ENCODE measurements at places on chromosomes 2 and 18.

- no peak for DNase-seq
These were observed 72.7 kb downstream of the CLIP4 start for GRCh38 chr2:29187926-29188325.

DNA sequence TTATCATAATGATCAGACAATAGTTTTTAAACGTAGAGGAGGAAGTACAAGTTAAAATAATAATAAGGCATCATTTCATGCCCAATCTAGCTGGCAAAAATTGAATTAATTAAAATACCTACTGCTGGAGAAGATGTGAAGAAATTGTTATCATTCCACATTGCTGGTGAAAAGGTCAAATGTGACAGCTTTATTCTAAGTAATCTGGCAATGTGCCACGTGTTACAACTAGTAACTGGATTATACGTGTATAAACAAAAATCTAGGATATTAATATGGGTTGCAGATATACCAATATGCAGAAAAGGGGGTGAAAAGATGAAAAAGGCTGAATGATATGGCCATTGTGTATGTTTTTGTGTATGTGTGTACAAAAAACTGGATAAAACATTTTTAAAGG, 32.4 kb downstream of the SMAD2 start:
- DNase-seq: no peak

DNA sequence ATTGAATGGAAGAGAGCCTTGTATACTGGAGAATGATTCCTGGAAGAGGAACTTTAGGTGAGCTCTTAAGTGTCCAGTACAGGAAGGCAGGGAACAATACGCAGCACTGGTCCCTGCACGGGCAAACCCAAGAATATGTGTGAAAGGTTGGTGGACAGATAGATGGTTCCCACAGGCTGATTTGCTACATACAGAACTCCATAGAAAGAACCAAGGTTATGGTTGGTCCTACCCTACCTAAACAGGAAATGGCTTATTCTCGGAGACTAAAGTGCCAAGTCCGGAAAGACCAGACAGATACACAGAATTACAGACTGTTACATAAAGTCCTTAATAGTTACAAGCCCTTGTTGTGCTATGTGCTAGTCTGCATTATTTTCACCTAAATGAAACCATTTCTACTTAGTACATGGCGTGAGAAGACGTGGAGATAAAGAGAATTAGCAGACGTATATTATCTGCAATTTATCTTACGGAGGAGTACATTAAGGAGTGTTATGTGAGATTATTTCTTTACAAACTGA, 1.2 kb downstream of the REV1 start:
- no peak for DNase-seq

DNA sequence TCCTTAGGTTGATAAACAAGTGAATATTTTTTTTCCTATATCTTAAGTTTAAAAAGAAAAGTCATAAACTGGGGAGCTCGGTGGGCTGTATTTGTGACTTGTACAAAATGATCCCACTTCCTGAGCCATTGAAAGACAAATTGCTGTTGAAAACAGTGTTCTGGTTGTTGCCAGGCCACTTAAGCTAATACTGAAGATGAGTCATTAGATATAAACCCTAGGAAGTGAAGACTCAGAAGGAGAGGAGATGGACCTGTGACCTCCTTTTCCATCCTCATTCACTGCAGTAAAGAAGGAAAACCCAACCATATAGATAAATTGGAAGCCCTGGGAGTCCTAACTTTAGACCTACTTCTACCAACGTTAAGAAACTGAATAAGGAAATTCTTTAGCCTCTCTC, 46.2 kb upstream of the SERPINE2 start:
- no peak for DNase-seq

DNA sequence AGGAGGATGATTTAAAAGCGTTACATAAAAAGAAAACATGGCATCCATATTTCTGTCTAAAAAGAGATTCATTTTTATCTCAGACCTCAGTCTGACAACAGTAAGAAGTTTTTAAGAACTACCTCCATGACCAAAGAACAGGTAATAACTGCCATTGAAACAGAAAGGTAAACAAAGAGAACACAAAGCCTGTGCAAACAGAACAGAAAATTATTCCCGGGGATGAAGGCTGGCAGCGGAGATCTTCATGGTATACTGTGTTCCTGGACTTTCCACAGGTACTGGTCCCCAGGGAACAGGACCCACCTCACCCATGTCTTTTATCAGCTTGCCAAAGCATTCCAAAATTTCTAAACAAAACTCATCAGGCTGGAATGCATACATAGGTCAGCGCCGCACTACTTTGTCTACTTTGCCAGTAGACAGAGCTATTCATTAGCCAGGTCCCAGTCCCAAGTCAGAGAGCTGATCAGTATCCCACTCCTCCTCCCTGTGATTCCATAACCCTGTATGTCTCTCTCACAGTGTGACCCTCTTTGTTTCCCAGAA, 277.3 kb downstream of the MBD2 start:
- DNase-seq: no peak

GRCh38 chr18:55473058-55473457, 114.9 kb downstream of the TCF4 start:
- DNase-seq: no peak

- no peak for DNase-seq
These were observed 258.5 kb downstream of the TWIST2 start for GRCh38 chr2:239106314-239106908.

- DNase-seq: no peak
These were observed 185.7 kb upstream of the KLHL29 start for GRCh38 chr2:23199115-23199918.

GRCh38 chr2:39696838-39697237, 31.1 kb downstream of the TMEM178A start:
- DNase-seq: no peak

DNA sequence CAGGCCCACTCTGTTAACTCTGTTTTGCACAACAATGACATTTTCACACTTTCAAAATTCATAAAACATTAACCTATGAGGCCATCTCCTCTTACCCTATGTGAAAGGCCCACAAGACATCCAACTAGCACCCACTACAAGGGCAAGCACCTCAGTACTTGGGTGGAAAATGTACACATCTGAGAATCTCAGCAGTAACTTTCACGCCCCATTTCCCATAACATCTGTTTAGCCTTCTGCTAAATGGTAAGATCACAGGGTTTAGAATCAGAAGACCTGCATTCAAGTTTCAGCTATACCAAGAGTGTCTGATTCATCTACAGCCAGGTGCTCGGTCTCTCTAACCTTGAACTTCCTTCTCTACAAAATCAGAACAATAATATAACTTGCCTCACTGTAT, 89.2 kb downstream of the SP100 start:
- DNase-seq: no peak

DNA sequence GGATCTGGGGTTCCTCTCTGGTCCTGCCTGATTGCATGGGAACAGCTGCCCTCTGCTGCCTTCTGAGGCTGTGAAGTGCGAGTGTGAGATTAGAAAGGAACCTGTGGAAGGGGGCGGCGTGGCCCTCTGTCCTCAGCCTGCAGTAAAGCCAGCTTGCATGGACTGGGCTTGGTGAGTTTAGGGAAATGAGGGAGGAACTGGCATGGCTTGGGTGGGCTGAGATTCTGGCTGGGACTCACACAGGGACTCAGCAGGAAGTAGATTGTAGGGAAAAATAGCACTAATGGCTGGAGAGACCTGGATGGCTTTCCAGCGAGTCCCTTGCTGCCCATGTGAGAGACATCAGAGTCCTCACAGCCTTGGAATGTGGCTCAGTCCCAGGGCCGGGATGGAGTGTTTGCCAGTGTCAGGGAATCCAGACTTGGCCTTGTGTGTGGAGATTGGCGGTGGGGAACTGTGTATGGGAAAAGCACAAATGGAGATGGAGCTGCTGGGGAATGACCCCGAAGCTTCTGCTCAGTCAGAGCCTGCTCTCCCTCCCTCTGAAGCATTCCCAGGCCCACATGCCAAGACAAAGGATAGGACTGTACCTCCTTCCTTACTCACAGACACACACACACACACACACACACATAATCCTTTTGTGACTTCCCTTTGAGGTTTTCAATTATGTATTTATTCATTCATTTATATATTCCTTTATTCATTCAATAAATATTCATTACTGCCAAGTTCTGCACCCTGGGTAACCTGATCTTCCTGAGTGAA, 115.4 kb downstream of the ACAA2 start:
- no peak for DNase-seq

DNA sequence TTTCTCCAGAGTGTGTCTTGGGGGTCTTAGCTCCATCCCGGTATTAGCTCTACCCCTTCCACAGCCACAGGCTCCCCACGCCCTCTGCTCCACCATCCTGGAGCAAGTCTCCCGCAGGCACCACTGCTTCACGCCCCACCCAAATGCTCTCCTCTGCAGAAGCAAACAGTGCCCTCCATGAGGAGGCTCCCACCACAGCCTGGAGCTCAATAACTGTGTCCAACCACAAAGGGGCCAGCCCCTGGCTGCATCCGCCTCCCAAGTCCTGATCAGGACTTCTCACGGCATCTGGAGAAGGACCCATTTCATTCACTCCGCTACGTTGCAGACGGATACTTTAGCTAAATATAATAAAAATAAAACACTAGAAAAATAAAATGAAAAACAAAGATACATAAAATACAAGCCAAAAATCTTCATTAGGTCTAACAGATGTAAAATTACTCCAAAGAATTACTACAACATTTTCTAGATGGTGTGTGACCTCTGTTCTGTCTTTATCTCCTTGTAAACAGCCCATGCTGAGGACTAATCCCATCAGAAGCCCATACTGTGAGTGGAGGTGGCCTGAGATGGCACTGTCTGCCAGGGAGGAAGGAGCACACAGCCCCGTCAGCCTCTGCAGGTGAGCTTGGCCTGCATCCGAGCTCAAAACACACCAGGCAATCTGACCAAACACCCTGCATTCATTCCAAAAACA, 210.8 kb upstream of the RAB6C start:
- DNase-seq: no peak

DNA sequence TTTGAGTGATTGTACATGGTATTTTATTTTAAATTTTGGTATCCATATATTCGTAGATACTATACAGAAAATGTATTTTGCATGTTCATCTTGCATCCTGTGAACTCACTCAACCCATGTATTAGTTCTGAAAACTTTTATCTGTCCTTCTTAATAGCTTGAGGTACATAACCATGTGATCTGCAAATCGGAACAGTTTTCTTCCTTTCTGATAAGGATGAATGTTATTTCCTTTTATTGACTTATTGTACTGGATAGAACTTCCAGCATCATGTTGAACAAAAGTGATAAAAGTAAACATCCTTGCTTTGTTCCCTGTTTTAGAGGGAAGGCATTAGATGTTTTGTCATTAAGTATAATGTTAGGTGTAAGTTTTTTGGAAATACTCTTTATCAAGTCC, 554.7 kb downstream of the GALR1 start:
- no peak for DNase-seq

DNA sequence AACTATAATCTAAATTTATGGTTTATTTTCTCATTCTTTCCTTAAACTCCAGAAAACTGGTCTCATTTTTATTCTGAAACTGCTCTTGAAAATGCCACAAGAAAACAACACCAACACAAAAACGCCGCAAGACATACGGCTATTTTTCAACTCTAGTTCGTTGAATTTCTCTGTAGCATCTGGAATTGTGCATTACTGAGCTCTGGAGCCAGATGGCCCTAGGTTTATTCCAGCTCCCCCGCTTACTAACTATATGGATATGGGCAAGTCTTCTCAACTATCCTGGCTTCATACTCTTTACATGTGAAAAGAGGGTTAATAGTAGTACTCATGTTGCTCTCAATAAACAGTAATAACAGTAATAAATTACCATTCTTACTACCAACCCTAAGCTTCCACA, 19.9 kb downstream of the FAM98A start:
- no peak for DNase-seq

DNA sequence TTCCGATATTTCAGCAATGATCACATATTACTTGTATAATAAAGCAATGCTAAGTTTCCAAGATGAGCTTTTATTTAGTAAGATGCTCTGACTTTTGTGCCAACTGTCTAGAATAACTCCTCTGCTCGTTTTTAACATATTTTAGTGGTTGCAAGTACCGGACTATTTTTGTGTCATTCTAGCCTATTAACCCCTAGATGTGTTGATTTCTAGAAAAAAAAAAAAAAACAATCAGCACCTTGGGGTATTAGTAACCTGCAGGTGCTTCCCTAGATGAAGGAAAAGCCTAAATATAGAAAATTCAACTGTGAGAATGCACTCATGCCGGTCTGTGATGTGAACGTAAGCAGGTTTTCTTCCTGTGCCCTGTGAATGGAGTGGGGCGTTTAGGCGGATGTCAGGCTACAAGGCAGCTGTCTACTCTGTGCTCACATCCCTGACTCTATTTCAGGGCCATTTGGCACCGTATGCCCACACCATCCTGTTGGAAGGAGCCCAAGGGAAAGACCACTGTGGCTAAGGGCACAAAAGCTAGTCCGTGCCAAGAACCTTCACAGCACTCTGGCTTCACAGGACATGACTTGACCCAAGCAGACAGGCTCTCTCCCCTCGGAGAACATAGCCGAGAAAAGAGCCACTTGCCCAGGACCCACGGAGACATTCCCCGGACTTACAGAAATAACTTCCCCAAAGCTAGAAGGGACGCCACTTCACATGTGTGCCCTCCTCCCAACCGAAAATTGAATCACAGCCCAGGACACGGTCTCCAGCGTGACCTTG, 60.9 kb upstream of the AGAP1 start:
- no peak for DNase-seq

DNA sequence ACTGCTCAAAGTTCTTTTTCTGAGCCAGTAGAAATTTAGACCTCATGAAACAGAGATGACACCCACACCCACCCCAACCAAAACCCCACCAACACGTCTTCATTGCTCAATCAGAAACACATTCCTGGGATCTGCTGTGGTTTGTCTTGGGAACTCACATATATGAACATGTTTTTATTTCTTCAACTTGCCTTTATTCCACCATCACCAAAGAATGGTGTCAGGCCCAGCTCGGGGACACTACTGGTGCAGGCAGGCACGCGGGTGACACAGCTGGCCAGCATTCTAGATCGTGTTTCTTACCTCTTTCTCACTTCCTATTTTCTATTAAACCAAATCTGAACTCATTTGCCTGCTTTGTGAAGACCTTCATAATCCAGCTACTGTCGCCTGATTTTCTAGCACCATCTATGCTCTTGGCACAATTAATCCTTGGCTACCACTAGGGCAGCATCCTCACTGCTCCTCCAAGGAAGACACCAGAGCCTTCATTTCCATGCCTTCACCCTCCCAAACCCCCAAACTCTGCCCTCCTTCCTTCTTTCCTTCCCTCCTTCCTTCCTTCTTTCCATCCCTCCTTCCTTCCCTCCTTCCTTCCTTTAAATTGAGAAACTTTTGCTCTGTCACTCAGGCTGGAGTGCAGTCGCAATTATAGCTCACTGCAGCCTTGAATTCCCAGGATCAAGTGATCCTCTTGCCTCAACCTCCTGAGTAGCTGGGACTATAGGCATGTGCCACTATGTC, 157.1 kb downstream of the BCL2 start:
- DNase-seq: no peak

- DNase-seq: no peak
These were observed 301.3 kb upstream of the RBMS1 start for GRCh38 chr2:160794926-160795325.

GRCh38 chr2:29397039-29397438, 281.8 kb downstream of the CLIP4 start:
- no peak for DNase-seq

Data from gastrocnemius medialis (tissue), 4 donors.